Stimulated activated CD4-positive, alpha-beta T cell treated with anti-CD3 and anti-CD28 coated beads, TNF-alpha, amount 100 ng/mL, for 4 hours (primary cell): ENCODE measurements at places on chromosomes 1 and 21.

DNA sequence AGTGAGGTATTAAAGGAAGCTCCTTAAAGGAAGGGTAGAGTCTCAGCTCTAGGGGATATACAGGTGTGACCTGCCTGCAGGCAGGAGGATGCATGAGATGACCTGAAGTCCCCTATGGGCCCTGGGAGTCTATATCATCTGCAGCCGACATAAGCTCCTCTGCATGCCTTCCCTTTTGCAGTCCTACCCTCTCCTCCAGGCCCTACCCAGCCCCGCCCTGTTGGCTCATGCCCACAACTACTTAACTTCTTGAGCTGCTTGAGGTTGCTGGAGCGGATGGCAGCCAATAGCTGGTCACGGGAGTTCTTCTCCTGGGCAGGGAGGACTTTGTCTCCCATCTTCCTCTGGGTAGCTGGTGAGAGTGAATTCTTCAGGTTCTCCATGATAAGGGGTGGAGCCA lies 10.3 kb downstream of the SHISA4 start:
- no peak for DNase-seq

GRCh38 chr21:15199414-15200383 lies 134.9 kb upstream of the NRIP1 start:
- DNase-seq = no peak

- DNase-seq = no peak
Measured at GRCh38 chr1:66078412-66078811, 285.7 kb downstream of the PDE4B start.

- DNase-seq = no peak
Measured at GRCh38 chr1:6703016-6703415, 1.4 kb upstream of the DNAJC11 start.

GRCh38 chr1:6273380-6273891 lies 12.5 kb upstream of the GPR153 start:
- no peak for DNase-seq

GRCh38 chr1:38134294-38134755 lies 87.7 kb upstream of the POU3F1 start:
- no peak for DNase-seq
